Left renal pelvis (tissue), 4 donors: ENCODE measurements at places on chromosomes 13 and 19.

- DNase-seq, result peak; percentile 90
These were observed at the start of gene JUND for GRCh38 chr19:18281082-18282020. Gene JUND, minus strand, starts transcription at chr19:18281622. Its CDS starts 138 bp downstream, at chr19:18281484.

DNA sequence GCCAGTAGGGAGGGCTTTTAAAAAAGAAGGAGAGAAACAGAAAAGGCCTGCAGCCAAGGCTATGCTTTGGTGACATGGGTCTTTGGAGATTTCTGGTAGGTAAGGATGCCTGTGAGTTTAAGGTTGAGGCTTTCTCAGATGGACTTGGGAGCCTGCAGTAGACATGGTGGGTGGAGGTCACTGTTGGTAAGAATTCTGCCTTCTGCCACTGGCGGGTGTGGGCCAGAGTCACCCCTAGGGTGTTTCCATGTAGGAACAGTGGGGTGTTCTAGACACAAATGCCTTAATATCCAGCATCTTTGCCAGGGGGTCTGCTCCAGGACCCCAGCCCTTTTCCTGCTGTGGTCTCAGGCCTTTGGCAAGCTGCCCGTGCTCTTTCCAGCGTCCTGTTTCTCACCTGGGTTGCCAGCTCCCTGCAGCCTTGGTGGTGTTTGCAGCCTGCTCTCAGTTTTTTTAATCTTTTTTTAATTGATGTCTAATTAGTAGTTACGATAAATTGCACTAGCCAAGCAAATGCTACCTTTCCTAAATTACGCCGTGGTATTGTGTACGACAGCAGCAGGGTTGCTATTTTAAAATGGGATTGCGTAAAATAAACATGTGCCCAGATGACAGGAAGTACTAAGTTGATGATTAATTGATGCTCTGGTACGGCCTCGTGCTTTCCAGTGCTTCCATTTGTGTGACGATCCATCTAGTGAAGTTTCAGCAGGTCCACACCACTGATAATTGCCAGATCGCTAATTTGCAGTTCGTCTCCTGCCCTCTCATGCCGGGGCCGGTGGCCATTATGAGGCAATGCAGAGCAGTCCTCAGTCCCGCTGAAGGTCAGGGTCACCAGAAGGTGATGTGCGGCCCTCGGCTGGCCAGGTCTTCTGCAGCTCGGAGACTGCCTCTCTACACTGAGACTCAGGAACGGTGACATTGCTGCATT lies 35.3 kb upstream of the NPAS1 start:
- DNase-seq, result no peak

DNA sequence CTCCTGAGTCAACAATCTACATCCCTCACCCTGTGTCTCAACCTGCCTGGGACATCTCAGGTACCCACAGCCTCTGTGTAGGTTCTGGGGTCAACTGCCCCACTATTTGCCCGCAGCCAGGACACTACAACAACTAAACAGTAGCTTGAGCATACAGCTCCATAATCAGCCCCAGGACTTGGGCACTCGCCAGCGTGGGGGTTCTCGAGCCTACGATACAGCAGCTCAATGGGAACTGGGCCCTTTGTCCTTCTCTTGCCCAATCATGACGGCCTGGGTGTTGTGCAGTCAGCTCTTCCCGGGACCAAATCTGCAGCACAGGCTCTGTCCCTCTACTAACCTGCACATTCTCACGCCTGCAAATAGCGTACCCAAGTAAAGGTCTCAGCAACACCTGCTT lies 1.3 kb downstream of the ZNF180 start:
- DNase-seq, result no peak

GRCh38 chr13:27960362-27961226 lies 8.5 kb downstream of the CDX2 start:
- DNase-seq, result no peak

GRCh38 chr13:46647512-46648065 lies 94.6 kb downstream of the LRCH1 start:
- no peak for DNase-seq

DNA sequence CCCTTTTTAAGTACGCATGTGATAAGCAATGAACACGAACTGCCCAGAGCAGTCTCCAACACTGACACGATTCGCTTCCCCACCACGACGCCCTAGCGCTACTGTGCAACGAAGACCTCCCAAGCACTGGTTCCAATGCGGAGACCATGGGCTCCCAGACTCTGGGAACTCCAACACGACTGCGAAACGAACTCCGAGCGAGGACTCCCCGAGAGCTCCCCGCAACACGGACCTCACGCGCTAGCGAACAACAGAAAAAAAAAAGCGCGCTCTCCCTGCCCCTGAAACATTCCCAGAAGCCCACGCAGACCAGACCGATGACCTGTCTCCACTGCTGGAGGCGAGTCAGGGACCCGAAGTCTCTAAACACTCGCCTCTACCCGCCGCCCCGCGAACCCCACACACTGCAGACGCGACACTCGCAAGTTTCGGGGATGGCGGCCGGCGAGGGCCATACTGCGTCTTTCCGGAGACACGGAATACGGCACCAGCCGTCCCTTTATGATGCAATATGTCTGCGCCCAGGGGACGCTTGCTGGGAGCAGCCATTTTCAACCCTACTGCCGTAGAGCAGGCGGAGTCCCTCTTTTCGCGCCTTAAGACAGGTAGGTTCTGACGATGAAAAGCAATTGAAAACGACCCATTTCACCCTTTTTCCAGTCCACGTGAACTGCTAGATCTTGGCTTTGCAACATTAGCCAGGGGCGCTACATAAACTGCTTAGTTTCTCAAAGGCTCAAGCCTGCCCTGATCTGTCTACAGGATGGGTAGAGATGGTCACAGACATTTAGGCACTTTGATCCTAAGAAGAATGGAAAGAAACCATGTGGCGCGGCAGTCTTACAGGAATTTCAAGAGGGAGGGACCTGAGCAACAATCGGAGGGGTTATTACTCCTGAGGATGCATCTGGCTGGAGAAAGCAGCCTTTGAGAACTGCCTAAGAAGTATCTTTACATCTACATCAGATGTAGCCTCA lies at the start of gene ZNF577:
Gene ZNF577 (minus strand): TSS at position 430 of the 977 bp plus-strand sequence. CDS start 7,569 bp downstream, outside the sequence.
- DNase-seq, result peak; percentile 92

DNA sequence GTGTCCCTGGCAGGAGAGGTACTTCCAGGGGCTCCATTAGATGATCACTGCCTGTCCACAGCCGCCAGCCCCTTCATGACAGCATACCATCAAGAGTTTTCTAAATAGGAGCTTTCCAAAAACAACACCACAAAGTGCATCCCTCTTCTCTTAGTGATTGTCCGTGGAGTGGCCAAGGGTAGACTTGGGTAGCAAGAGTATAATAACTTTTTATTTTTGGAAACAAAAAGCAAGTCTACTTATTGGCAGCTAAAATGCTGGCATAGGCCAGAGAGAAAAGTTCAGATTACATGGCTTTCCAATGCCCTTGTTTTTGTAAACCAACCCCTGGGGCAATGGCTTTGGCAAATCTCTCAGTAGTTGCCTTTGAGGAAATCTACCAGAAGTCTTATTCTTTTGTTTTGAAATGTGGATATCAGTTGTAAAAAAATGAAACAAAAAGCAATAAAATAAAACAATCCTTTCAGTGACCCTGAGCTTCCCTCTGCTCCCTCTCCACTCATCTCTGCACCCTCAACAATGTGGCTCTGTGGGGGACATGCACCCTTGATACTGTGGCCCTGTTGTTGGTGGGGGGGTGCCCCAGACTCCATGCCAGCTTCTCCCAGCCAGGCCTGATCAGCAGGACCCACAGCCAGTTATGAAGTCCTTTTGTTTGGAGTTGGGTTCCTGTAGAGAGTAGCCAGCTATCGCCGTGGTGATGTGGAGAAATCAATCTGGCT lies 294.1 kb downstream of the DLEU7 start:
- DNase-seq, result no peak

- DNase-seq, result no peak
These were observed 16.7 kb upstream of the CCDC124 start for GRCh38 chr19:17915940-17916593.

- no peak for DNase-seq
These were observed 69.1 kb downstream of the CAB39L start for GRCh38 chr13:49374585-49375290.

DNA sequence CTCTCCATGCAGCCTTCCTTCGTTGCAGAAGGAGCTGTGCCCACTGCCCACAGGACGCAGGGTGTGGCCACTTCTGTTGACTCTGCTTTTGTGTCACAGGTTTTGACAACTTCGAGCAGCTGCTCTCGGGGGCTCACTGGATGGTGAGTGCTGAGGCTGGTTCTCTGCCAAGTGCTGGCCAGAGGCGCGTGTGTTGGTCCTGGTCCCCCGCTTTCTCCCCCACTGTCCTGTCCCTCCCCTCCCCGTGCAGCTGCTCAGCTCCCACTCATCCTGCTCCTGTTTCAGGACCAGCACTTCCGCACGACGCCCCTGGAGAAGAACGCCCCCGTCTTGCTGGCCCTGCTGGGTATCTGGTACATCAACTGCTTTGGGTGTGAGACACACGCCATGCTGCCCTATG lies 10.6 kb upstream of the PDCD2L start:
- DNase-seq, result no peak

DNA sequence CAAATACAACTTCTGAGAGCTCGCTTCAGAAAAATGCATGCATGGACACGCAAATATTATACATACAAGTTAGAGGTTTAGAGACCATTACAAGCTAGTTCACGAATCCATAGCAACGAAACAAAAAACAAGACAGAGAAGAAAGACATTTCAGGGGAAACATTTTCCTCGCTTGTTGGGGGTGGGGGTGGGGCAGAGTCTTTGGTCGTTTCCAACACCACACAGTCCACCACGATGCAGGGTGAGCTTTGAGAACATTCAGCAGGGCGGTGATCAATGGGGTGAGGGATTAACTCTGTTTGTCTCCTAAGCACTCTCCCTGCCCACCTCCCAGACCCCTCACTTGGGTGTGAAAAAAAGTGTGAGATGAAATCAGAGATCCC lies 651 bp downstream of the OXGR1 start:
- DNase-seq, result no peak

- DNase-seq, result no peak
These were observed 734.9 kb upstream of the PCDH9 start for GRCh38 chr13:67964986-67965385.

DNA sequence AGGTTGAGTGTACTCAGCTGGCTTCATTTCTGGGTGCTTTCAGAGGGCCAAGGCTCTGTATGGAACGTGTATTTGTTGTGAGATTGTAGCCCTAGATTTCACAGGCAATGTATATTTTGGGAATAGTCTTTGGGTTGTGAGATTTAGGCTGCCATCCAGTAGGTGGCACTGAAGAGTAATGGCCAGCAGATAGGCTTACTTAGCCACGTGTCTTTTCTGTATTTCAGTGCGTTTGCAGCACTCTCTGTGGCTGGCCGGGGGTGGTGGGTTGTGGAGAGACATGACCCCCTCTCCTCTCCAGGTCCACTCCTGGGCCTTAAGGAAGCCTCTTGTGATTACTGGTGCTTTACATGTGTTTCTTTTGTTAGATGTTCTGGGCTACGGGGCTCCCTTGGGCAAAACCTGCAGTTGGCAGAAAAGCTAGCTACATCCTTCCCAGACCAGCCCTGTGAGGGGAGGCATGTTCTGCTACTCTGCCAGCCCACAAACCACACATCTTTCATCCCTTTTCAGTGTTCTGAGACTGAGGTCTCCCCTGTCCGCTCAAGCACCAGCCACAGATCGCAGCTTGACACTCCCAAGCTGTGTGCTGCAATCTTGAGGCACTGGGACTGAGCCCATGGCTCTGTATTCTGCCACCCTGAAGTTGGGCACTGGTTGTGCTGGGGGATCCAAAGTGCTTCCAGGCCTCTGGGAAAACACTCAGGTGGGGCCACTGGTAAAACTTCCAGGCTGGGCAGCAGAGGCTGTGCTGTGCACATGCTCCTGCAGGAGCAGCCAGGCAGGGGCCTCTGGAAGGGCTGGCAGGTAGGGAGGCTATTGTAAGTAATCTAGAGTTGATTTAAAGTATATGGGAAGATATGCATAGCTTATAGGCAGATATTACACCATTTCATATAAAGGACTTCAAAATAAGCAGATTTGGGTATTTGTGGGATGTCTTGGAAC lies 1096.8 kb upstream of the PCDH20 start:
- peak; percentile 21 for DNase-seq

- DNase-seq, result no peak
These were observed 128.6 kb upstream of the KL start for GRCh38 chr13:32887617-32888016.

DNA sequence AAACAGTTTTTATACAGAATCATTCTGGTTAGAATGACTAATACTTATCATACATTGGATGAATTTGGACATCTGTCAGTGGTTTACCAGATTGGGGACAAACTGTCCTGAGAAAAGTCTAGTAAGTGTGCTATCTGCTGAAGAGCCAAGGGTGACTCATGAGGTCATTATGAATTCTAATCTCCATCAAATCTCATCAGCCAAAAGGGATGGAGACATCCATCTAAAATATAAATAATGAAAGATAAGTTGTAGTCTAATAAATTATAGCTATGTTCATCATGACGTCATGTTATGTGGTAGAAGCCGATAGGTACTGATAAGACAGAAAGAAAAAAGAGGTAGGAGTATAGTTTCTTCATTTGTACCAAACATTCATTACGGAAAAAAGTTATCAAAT lies 804.4 kb downstream of the PCDH9 start:
- DNase-seq, result no peak

- no peak for DNase-seq
These were observed 14.4 kb downstream of the IL12RB1 start for GRCh38 chr19:18072335-18072734.

DNA sequence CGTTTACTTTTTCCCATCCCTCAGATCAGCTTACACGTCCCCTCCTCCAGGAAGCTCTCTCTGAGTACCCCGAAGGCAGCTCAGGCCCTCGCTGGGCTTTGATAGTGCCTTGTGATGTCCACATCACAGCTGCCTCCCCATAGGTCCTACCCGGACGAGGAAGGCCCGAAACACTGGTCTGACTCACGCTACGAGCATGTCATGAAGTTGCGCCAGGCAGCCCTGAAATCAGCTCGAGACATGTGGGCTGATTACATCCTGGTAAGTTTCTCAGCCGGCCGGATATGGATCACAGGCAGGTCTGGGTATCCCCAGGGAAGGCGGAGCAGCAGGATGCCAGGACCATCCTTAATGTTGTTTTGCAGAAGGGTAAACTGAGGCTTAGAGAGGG lies 4.8 kb downstream of the COLGALT1 start:
- DNase-seq, result no peak

- DNase-seq, result no peak
These were observed 61.9 kb downstream of the DPF1 start for GRCh38 chr19:38162094-38162493.

DNA sequence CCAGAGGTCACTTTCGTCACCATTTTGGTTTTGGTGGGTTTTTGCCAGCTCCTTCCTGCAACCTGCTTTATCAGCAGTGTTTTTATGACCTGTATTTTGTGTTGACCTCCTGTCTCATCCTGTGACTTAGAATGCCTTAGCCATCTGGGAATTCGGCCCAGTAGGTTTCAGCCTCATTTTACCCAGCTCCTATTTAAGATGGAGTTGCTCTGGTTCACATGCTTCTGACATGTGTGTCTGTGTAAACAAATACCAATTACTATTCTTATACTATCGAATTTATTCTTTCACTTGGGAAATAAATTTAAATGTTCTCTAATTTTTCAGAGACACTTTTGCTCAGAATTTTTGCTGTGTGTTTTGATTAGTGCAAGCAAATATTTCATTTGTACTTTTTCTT lies 1370.3 kb upstream of the MIR17HG start:
- no peak for DNase-seq

GRCh38 chr19:45938733-45939319 lies 24.2 kb upstream of the NANOS2 start:
- no peak for DNase-seq

GRCh38 chr13:25761041-25761440 lies 290.8 kb downstream of the SHISA2 start:
- DNase-seq, result no peak
